ENCODE measurements at places on chromosomes 1 and 21. TPM values are rescaled to one million over a fixed set of nuclear protein-coding genes. Genes with fewer than 3 reads are reported as not detected.
A peak's percentile ranks its signal among the peaks of the same experiment; 100 is the strongest.

DNA sequence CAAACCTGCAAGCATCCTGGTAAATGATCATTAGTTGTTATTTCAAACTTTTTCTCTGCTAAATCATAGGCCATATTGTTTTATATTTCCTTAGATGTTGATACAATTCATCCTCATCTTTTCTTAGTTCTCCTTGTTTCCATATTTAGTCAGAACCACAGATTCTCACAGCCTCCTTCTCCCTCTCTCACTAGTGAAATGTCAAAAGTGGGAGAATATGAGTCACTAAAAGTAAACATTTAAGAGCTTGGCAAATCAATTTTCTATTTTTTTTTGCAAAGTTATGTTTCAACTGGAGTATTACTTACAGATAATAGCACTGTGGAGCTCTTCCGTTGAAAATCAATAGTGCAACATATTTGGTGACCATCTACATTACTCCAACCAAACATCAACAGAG lies 308.8 kb downstream of the COL11A1 start:
- no peak overlapping the region for H3K27ac ChIP-seq
- H3K4me1 ChIP-seq: no peaks in the 10 kb centered on the region
- H3K27me3 ChIP-seq: no peaks in the 10 kb centered on the region
- DNase-seq: no peak

- no peak overlapping the region for H3K4me3 ChIP-seq
- H3K27ac ChIP-seq: peak overlapping the region; percentile 16
These were observed 268.9 kb downstream of the HHAT start for GRCh38 chr1:210597555-210598134.

Gene MX2
- total RNA-seq: 3.6 TPM

DNA sequence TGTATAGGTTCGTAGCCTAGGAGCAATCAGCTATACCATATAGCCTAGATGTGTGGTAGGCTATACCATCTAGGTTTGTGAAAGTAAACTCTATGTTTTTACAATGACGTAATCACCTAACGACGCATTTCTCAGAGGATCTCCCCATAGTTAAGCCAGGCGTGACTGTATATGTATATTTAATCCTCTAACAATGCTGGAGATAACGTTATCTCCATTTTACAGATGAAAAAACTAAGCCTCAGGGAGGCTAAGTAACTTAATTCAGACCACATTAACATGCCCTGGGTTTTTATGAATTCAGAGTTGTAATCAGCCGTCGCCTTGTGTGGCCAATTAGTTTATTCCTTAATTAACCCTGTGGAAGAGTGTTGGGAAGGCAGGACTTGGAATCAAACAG lies 107.7 kb upstream of the PLXNA2 start:
- H3K4me1 ChIP-seq: no peaks in the 10 kb centered on the region
- H3K27ac ChIP-seq: no peak overlapping the region
- no peaks in the 10 kb centered on the region for H3K27me3 ChIP-seq
- no peak for DNase-seq
- H3K36me3 ChIP-seq: no peaks in the 10 kb centered on the region

- H3K27me3 ChIP-seq: no peaks in the 10 kb centered on the region
- peak; percentile 53 for DNase-seq
- no peak overlapping the region for H3K4me3 ChIP-seq
- H3K4me1 ChIP-seq: peaks cover 10% of the 10 kb centered on the region
- H3K36me3 ChIP-seq: no peaks in the 10 kb centered on the region
These were observed 75.7 kb downstream of the ARHGEF10L start for GRCh38 chr1:17615157-17615556.

GRCh38 chr1:63821091-63822005 lies 47.5 kb downstream of the ROR1 start:
- H3K27ac ChIP-seq: no peak overlapping the region
- no peak overlapping the region for H3K4me3 ChIP-seq
- peaks cover 19% of the 10 kb centered on the region for H3K4me1 ChIP-seq
- no peaks in the 10 kb centered on the region for H3K36me3 ChIP-seq
- DNase-seq: no peak

Gene OR2L13
- not detected for total RNA-seq

Gene H6PD
- total RNA-seq: 56.8 TPM
